ENCODE measurements at places on chromosomes 16 and 17.

- DNase-seq, result no peak
Measured at GRCh38 chr17:81713004-81713555, 996 bp downstream of the SLC25A10 start.

- no peak for DNase-seq
Measured at GRCh38 chr16:86062271-86062965, 163.5 kb downstream of the IRF8 start.

DNA sequence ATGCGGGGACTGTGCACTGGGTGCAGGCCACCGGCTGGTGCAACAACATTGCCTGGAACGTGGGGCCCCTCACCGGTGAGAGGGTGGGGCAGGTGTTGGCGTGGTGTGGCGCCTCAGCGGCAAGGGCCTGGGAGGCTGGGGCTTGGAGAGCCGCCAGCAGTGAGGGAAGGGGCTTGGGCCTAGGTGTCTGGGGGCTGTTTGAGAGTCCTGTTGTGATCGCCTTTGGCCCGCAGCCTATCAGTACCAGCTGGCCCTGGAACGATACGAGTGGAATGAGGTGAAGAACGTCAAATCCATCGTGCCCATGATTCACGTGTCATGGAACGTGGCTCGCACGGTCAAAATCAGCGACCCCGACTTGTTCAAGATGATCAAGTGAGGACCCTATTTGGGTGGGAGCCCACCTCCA lies 2.6 kb upstream of the TMEM88 start:
- no peak for DNase-seq

DNA sequence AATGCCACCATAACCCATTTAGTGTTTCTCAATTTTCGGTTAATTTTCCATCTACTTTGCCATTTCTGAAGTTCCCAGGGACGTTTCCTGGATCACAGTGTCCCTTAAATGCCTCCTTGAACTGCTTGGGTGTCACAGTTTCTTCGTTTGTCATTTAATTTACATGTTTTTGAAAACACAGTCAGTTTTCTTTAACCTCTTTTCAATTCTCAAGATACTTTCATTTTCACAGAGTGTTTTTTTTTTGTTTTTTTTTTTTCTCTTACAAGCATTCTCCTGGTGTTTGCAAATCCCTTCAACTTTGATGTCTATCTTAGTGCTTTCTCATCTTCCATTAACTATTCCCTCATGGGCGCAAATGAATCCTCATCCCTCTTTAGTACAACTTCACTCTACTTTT lies 283.7 kb downstream of the GRIN2A start:
- no peak for DNase-seq
